ENCODE measurements at places on chromosomes 6 and 20.

- no peak overlapping the region for H3K27ac ChIP-seq
- no peaks in the 10 kb centered on the region for H3K36me3 ChIP-seq
- no peaks in the 10 kb centered on the region for H3K4me1 ChIP-seq
- DNase-seq, result no peak
- H3K27me3 ChIP-seq, result no peaks in the 10 kb centered on the region
Measured at GRCh38 chr6:168156742-168157265, 77.8 kb upstream of the FRMD1 start.

- no peak for DNase-seq
- no peaks in the 10 kb centered on the region for H3K27me3 ChIP-seq
- no peak overlapping the region for H3K4me3 ChIP-seq
- H3K36me3 ChIP-seq, result no peaks in the 10 kb centered on the region
- H3K4me1 ChIP-seq, result no peaks in the 10 kb centered on the region
Measured at GRCh38 chr6:79441192-79441591, 96.0 kb downstream of the LCA5 start.

DNA sequence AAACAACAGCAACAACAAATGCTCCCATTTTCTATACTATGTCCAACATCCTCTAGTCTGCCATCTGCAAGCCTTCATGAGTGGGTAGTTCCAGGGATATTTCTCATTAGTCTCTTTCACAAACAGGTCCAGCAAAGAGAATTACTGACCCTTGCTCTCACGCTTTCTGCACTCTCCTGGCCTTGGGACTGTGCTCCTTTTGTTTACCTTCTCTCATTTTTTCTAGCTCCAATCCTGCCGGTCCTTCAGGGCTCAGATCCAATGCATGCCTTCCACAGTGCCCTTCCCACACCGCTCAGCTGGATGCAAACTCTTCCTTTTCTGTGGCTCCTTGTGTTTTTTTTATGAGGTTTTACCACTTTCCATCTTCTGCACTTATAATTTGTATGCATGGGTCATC lies 47.2 kb downstream of the ADTRP start:
- no peak overlapping the region for H3K4me3 ChIP-seq
- peak overlapping the region; percentile 67 for H3K27ac ChIP-seq
- DNase-seq, result no peak
- H3K4me1 ChIP-seq, result peaks cover 47% of the 10 kb centered on the region
- peaks cover 3% of the 10 kb centered on the region for H3K27me3 ChIP-seq

DNA sequence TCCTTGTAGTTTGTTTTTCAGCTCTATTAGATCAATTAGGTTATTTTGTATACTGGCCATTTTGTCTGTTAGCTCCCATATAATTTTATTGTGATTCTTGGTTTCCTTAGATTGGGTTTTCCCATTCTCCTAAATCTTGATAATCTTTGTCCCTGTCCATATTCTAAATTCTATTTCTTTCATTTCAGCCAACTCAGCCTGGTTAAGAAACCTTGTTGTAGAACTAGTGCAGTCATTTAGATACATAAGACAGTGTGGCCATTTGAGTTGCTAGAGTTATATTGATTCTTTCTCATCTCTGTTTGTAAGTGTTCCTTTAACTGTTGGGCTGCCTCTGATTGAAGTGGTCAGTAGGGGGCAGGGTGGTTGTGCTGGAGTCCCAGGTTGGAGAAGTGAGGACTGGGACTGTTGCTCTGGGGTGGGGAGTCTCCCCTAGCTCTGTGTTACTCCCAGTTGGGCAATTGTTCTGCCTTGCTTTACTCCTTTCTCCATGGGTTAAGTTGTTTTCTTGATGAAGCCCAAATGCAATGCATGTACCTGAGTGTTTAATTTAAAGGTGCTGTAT lies 98.8 kb upstream of the NRN1 start:
- no peak overlapping the region for H3K4me3 ChIP-seq
- H3K4me1 ChIP-seq, result no peaks in the 10 kb centered on the region
- no peaks in the 10 kb centered on the region for H3K36me3 ChIP-seq
- peaks cover 8% of the 10 kb centered on the region for H3K27me3 ChIP-seq

GRCh38 chr6:16769986-16770376 lies 8.7 kb upstream of the ATXN1 start:
- H3K27ac ChIP-seq, result no peak overlapping the region
- H3K27me3 ChIP-seq, result no peaks in the 10 kb centered on the region
- H3K4me1 ChIP-seq, result peaks cover 31% of the 10 kb centered on the region
- no peaks in the 10 kb centered on the region for H3K36me3 ChIP-seq

DNA sequence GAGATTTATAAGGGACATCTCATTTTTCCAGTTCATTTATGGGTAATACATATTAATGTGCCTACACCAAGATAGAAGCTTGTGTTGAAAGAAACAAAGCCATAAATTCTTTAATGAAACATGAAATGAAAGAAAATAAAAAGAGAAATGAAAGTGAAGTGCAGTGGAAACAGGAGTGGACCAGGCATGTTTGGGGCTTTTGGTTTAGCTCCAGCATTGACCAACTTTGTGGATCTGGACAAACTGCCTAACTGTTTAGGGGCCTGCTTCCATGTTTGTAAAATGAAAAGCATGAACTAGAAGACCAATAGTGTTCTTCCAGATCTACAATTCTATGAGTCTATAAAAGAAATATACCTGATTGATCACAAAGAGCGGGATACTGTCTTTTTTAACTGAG lies 124.9 kb downstream of the GJA10 start:
- peaks cover 5% of the 10 kb centered on the region for H3K4me1 ChIP-seq
- no peak overlapping the region for H3K4me3 ChIP-seq
- H3K27ac ChIP-seq, result no peak overlapping the region
- no peaks in the 10 kb centered on the region for H3K27me3 ChIP-seq

DNA sequence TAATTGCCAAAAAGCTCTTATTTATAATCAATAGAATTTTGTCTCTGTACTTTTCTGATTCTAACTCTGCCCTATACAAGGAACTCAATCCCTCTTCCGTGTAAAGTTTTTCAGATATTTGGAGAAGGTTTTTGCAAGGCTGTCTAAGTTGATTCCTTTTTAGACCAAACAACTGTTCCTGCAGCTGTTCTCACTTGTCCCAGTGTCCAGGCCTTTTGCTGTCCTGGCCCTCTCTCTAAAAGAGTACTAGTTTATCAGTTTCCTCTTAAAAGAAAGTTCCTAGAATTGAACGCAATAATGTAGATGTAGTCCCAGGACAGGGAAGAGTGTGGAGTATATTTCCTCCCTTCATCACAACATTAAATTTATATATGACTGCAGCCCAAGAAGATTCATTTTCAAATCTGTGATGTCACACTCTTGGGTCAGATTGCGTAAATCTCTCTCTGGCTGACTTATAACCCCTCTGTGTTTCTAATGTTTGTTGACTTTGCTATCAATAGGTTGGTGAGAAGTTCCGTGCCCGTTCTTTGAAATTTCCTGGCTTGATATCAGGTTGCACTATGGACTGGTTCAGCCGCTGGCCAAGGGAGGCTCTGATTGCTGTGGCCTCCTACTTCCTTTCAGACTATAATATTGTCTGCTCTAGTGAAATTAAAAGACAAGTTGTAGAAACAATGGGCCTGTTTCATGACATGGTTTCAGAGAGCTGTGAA lies 139.4 kb upstream of the GLP1R start:
- no peak for DNase-seq
- H3K4me3 ChIP-seq, result no peak overlapping the region
- no peaks in the 10 kb centered on the region for H3K27me3 ChIP-seq
- no peak overlapping the region for H3K27ac ChIP-seq

GRCh38 chr6:90411292-90411781 lies 114.7 kb upstream of the BACH2 start:
- no peaks in the 10 kb centered on the region for H3K27me3 ChIP-seq
- no peak overlapping the region for H3K4me3 ChIP-seq
- no peaks in the 10 kb centered on the region for H3K4me1 ChIP-seq
- no peaks in the 10 kb centered on the region for H3K36me3 ChIP-seq

DNA sequence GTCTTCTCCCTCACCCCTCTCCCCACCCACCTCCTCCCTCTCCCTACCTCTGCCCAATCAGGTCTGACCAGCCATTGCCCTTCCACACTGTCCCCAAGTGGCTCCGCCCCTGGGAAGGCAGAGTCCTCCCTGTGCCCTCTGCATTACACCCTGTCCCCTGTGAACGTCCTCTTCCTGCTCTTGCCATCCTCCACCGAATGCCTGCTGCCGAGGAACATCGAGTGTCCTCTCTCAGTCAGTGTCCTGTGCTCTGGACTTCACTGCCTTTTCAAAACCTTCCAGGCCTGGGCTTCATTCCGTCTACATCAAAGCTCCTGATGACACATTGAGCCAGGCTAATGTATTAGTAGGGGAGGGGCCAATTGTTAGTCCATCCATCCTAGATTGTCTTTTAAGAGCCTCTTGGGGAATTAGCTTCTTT lies 3.3 kb upstream of the PACSIN1 start:
- DNase-seq, result no peak
- H3K27me3 ChIP-seq, result peaks cover 39% of the 10 kb centered on the region
- H3K4me3 ChIP-seq, result no peak overlapping the region

DNA sequence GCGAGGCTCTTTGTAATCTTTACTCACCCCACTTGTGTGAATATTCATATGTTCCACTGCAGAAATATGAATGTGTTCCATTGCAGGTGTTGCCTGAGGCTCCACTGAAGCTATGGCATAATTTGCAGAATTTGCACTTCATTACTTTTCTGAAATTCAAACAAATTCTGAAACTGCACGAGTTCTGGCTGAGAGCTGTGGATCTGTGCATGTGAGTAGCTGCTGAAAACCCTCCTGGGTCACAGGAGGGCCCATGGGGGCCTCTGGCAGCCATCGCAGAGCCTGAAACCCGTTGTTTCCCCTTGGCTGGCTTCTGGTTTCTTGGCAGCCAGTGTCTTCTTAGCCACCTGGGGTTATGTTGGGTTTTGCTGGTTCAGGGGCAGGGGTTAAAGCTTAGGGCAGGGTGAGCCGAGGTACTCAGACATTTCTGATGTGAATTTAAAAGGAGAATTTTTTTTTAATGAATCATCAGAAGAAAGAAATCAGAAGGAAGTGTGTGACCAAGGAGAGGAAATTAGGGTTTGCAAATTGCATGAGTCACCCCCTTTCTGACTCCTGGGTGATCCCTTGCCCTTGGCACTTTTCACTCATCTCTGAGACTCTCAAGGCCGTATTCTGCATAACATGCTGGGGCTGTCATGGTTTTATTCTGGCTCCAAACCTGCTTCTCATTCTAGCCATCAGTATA lies 40.6 kb downstream of the TOX2 start:
- peak; percentile 81 for DNase-seq
- H3K27me3 ChIP-seq, result no peaks in the 10 kb centered on the region
- peaks cover 67% of the 10 kb centered on the region for H3K4me1 ChIP-seq
- H3K4me3 ChIP-seq, result no peak overlapping the region

- H3K36me3 ChIP-seq, result no peaks in the 10 kb centered on the region
- H3K27me3 ChIP-seq, result no peaks in the 10 kb centered on the region
- H3K4me1 ChIP-seq, result peaks cover 6% of the 10 kb centered on the region
- H3K4me3 ChIP-seq, result no peak overlapping the region
- no peak overlapping the region for H3K27ac ChIP-seq
Measured at GRCh38 chr6:136129365-136129764, 120.7 kb downstream of the MTFR2 start.

DNA sequence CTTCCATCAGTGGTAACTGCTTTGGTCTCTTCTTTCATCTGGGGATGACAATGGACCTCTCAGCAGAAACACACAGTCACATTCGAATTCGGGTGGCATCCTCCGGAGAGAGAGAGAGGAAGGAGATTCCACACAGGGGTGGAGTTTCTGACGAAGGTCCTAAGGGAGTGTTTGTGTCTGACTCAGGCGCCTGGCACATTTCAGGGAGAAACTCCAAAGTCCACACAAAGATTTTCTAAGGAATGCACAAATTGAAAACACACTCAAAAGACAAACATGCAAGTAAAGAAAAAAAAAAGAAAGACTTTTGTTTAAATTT lies 6.1 kb downstream of the EDN1 start:
- H3K27me3 ChIP-seq, result peaks cover 16% of the 10 kb centered on the region
- no peaks in the 10 kb centered on the region for H3K36me3 ChIP-seq
- H3K27ac ChIP-seq, result no peak overlapping the region
- H3K4me1 ChIP-seq, result no peaks in the 10 kb centered on the region

- no peak overlapping the region for H3K4me3 ChIP-seq
- H3K27ac ChIP-seq, result no peak overlapping the region
- peaks cover 7% of the 10 kb centered on the region for H3K36me3 ChIP-seq
- no peak for DNase-seq
- no peaks in the 10 kb centered on the region for H3K4me1 ChIP-seq
Measured at GRCh38 chr20:43681991-43682410, 15.1 kb downstream of the MYBL2 start.

DNA sequence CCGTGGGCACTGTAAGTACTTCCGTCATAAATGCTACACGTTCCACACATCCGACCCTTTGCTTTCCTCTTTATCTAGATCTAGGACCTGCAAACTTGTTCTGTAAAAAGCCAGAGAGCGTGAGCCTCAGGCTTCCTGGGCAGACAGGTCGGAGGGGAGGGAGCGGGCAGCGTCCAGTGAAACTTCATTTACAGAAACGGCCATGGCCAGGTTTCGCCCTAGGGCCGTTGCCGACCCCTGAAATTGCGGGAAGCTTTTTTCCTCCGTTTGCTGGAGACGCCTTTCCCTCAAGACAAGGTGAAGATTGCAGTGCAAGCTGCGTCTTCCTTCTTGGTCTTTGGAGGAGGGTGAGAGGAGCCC lies 155.4 kb downstream of the DLL1 start:
- no peak for DNase-seq
- no peaks in the 10 kb centered on the region for H3K36me3 ChIP-seq
- peaks cover 3% of the 10 kb centered on the region for H3K27me3 ChIP-seq
- no peaks in the 10 kb centered on the region for H3K4me1 ChIP-seq

GRCh38 chr6:5995949-5996713 lies 10.6 kb downstream of the NRN1 start:
- H3K27ac ChIP-seq, result peak overlapping the region; percentile 25
- peaks cover 44% of the 10 kb centered on the region for H3K4me1 ChIP-seq
- no peak for DNase-seq

- H3K27ac ChIP-seq, result no peak overlapping the region
- no peaks in the 10 kb centered on the region for H3K4me1 ChIP-seq
- DNase-seq, result no peak
- no peaks in the 10 kb centered on the region for H3K27me3 ChIP-seq
- H3K36me3 ChIP-seq, result no peaks in the 10 kb centered on the region
Measured at GRCh38 chr6:37492236-37492972, 7.3 kb downstream of the CCDC167 start.

DNA sequence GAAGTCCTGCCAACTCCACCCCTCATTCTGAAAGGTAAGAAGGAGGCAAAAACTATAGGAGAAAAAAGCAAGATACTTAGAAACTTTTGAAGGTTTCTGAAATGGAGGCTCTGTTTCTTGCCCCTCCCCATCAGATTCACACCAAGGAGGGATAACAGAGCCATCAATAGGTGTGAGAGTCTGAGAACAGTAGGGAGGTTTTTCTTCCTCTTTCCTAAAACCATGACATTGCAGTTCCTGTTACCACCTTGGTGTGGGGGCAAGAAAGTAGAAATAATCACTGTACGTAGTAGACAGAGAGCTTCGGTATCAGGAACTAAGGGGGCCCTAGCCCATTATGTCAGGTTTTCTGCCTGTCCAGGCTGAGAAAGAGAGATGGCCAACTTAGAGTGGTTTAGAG lies 333.3 kb upstream of the SYNCRIP start:
- no peak overlapping the region for H3K4me3 ChIP-seq
- H3K36me3 ChIP-seq, result no peaks in the 10 kb centered on the region
- no peak overlapping the region for H3K27ac ChIP-seq
- H3K4me1 ChIP-seq, result no peaks in the 10 kb centered on the region
- no peaks in the 10 kb centered on the region for H3K27me3 ChIP-seq

All from CD14-positive monocyte (primary cell).